GM10248 (cell line): ENCODE measurements at places on chromosomes 7 and 10.

DNA sequence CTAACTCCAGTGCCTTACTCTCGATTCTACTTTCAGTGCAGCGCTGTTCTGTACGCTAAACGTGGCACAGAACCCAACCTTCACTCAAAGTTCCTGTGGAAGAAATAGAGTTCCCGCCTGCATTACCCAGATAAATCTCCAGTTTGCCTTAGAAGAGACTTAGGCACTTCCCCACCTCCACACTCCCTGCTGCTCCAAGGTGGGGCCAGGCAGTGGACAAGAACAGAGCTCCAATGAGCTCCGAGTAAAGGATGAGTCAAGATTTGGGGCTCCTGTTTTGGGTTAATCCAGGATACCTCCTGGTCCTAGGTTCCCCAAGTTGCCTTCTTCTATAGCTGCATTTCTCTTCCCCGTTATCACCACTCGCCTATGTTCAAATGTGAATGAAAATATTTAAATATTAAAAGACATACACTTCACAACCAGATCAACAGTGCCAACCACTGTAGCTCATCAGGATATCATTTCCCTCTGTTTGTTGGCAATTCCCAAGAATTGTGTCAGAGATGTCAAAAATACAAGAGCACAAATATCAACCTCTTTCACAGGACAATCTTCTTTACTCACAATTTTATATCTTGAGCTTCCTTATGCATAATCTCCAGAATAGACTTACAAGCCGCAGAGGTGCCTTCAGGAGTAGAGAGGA is 48.0 kb downstream of the MALSU1 start:
- no peak for DNase-seq

- no peak for DNase-seq
Observed at GRCh38 chr10:50552771-50553535, 70.8 kb downstream of the SGMS1 start.

DNA sequence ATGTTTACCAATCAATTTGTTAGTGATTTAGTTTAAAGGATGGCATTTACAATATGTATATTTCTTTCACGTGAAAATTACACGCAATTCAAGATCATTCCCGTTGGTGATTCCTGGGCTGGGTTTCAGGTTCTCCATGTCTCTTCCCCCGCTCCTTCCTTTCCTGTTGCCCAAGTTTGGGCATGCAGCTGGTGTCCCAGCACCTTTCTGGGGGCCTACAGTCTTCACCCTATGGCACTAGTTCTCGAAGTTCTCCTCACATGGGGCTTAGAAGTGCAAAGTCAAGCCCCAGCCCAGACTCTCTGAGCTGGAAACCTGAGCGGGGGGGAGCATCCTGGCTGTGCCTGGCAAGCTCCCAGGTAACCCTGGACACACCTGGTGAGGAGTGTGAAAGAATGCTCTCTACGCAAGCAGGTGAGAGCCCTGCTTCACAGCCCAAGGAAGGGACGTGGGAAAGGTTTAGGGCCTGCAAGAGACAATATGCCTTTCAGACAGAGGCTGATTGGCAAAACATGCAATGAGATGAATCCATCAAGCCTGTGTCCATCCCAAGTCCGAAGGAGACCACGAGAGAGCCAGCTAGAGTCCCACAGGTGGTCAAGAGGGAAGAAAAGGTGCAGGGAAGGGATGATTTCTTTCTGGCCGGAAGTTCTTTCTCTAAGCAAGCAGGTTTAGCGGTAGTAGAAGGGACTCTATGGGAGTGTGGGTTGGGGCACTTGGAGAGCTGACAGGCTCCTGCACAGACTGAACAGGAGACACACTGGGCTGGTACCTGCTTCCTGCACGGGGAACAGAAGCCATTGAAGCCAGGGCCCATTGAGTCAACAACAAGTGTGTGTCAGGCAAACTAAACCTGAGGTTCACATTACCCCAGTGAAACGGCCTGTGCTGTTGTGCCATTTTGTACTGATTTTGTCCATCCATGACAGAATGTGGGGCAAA is 131.1 kb downstream of the ADARB2 start:
- no peak for DNase-seq

GRCh38 chr10:89369156-89370105 is 8.4 kb upstream of the IFIT1B start:
- peak; percentile 46 for DNase-seq

GRCh38 chr10:2731940-2732339 is 335.4 kb upstream of the PFKP start:
- no peak for DNase-seq

DNA sequence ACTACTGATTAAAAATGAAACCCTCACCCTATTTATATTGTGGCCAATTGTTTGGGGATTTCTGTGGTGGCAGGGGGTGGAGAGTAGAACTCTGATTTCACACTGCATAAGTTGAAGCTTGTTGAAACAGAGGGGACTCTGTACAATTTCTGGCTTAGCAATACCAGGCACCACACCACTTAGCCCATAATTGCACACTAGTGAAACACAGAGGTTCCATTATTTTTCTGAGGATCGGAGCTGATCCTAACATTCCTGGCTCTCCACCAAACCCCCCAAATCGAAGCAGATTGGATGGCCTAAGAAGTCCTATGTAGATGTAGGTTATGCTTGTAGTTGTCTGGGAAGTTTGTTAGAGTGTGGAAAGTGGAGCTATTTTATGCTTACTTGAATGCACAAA is 47.0 kb downstream of the PTN start:
- no peak for DNase-seq

DNA sequence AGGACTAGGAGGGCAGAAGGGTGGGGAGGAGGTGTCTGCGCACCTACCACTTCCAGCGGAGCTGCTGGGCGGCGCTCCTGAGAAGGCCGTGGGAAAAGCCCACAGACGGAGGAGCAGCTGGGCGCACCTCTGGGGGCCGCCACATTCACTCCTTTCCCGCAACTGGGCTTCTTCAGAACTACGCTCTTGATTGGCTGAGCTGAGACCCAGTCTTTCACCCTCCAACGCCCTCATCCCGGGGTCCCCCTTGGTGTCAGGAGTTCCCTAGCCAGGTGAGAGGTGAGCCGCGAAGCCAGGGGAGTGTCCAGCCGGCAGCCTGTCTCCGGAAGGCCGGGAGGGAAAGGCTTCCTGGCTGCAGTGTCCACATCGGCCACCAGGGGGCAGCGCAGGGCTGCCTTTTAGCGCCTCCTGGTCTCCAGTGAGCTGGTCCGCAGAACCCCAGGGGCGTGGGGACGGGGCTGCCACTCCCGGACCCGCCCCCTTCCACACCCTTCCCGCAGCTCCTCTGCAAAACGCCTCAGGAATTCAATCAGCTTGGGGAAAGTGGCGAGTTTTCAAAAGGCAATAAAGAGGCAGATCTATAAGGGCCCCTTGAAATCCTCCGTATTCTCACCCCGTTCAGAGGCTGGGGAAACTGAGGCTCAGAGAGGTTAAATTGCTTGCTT is 98.8 kb downstream of the CHST15 start:
- DNase-seq = peak; percentile 89
